Amniotic stem cell (primary cell): ENCODE measurements at places on chromosomes 7 and 10.

GRCh38 chr7:51026341-51026740 lies 243.6 kb upstream of the GRB10 start:
- DNase-seq = no peak

- no peak for DNase-seq
Observed at GRCh38 chr10:21747809-21748208, 213.8 kb downstream of the MLLT10 start.

GRCh38 chr10:61663466-61663865 lies 737 bp downstream of the CABCOCO1 start:
- no peak for DNase-seq

DNA sequence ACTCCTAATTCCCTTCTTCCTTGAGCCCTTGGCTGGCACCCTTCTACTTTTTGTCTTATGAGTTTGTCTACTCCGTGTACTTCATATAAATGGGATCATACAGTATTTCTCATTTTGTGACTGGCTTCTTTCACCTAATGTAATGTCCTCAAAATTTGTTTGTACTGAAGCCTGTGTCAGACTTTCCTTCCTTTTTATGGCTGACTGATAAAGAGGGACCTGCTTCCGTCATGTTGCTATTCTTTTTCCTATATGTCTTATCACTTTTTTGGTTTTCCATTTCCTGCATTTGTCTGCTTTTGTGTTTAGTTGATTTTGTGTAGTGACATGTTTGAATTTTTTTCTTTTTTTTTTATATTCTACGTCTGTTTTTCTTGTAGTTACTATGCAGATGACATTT lies 470.9 kb downstream of the SDK1 start:
- DNase-seq = no peak

DNA sequence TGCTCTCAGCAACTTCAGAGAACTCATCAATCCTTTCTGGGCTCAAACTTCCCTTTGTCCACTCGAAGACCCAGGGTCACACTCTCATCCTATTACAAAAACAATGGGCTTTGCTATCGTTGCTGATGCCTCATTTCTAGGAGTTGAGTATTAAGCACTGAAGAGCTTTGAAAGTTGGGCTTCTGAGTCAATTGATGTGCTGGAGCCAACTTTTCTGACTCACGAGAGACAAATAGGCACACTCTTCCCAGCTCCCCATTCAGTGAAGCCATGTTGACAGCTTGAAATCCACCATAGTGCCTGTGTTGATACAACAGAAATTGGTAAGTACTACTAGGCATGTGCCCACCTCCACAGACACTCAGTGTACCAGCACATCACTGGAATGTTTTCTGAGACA lies 97.5 kb upstream of the PRSS58 start:
- no peak for DNase-seq

GRCh38 chr10:31908157-31908556 lies 20.5 kb downstream of the ARHGAP12 start:
- DNase-seq = no peak

GRCh38 chr10:121418126-121418777 lies 180.0 kb downstream of the FGFR2 start:
- no peak for DNase-seq

DNA sequence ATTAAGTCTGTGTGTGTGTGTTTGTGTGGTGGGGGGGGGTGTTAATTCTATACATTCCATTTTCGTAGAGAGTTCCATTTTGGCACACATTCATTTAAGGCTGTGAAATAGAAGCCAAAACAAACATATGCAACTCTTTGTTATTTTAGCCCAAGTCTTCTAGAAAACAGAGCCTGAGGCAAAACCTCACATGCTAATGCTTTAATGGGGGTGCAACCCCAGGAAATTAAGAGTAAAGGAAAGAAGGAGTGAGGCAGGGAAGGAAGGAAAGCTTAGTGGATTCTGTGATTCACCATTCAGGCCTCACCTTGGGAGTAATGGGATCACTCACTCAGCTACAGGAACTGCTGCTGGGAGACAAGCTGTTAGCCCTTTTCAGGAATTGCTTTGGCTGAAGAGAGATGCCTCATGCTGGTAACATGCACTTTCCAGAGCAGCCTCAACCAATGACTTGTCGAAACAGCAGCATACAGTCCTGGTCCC lies 73.0 kb upstream of the CTTNBP2 start:
- no peak for DNase-seq

- no peak for DNase-seq
Observed at GRCh38 chr7:49294611-49295010, 370.3 kb downstream of the CDC14C start.

- DNase-seq = no peak
Observed at GRCh38 chr10:124496150-124496549, 34.5 kb downstream of the LHPP start.

DNA sequence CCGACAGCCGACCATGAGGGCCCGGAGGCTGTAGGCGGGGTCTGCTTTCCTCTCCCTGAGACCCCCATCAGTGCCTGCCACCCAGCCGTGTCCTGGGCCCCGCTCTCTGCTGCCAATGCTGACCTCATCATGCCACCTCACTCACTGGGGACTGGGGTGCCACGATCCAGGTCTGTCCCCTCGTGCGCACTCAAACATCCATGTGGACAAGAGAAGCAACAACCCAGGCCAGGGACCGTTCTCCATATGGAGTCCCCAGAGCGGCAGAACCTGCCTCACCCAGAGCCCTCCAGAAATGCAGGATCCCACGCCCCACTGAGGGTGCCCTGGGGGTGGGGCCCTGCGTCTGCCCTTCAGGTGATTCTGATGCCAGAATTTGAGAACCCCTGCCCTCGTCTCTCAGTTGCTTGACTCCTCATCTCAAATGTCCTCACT lies 210.0 kb upstream of the PPP2R2D start:
- no peak for DNase-seq

DNA sequence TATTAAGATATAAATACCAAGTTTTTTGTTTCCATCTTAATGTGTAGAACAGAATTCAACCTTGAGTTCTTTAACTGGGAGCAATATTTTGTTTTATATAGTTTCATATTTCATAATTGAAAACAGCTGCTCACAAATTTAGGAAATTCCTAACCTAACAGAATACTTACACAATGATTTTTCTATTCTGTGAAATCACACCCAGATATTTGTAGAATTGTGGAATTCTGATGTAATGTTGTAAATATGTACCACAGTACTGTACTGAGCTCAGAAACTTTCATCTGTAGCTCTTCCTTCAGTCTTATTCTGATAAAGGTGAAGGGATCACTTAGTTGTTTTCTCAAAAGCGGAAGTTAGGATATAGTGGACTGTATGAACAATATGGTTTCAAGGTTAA lies 143.4 kb upstream of the GLI3 start:
- peak; percentile 49 for DNase-seq

DNA sequence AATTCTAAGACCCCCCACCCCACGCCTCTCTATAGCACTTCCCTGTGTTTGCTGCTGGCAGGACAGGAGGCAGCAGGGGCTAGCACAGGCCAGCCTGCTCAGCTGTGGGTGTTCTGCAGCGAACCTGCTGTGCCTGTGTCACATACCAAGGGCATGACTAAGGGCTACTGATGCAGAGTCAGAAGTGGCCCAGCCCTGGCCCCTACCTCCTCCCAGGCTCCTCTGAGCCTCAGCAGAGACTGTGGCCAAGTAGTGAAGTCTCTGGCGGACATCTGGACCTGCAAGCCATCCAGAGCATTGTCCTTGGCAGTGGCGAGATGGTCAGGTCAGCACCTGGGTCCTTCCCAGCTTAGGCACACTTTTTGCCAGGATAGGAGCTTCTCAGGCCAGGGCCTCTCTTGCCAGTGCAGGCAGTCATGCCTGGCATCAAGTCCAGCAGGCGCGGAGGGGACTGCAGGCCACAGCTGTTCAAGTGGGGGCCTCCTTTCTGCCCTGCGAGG lies 116.3 kb upstream of the RET start:
- DNase-seq = no peak

DNA sequence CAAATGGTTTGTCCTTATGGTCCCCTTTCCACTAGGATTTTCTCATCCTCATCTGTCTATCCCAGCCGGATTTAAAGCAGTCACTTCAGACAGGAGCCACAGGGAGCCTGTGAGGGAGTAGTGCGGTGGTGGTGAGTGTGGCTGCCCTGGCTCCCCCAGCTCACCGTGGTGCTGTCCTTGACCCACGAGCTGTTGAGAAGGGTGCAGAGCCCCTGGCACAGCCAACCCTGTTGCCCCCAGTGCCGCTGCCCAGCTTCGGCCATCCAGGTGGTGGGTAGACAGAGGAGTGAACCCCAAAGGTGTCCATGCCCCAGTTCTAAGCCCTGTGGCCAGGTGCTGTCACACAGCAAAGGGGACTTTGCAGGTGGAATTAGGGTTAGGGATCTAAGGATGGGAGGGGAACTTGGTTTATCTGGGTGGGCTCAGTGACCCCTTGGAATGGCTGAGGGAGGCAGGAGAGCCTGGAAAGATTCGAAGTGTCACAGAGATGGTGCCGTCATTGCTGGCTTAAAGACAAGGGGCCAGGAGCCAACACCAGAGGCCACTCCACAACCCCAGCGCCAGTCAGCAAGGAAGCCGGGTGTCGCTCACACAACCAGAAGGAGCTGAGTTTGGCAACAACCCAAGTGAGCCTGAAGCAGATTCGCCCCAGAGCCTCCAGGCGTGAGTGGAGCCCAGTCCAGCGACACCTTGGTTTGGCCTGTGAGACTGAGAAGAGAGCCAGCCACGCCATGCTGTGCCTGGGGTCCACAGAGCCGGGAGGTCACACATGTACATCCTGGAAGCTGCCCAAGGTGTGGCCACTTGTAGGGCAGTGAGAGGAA lies 142.4 kb downstream of the ADCY1 start:
- no peak for DNase-seq

DNA sequence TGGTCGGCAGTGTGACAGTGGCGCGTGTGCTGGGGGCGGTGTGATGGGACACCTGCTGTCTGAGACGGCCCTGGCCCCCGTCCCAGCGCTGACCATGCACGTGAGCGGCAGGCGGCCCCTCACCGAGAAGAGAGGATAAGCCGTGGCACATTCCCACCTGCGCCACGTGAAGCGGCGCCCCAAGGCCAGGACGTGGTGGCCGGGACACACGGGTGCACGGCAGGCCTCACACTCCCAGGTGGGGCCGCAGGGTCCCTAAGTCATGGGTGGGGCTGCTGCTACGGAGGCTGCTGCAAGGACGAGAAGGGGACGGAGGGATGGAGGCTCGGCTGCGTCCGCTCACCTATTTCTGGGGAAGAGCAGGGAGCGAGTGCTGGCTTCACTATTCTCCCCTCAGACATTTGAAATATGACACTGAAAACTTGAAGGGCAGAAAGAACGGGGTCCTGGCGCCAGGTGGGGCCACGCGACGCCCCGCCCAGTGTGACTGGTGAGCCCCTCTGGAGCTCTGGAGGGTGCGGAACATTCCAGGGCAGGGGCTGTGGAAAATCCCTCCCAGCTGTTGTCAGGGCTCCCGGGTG lies 7.5 kb downstream of the CYP2W1 start:
- no peak for DNase-seq
